CD4-positive, alpha-beta T cell treated with Interferon gamma for 1 hour (primary cell): ENCODE measurements at places on chromosomes 1 and 21.
A peak's percentile ranks its signal among the peaks of the same experiment; 100 is the strongest.

DNA sequence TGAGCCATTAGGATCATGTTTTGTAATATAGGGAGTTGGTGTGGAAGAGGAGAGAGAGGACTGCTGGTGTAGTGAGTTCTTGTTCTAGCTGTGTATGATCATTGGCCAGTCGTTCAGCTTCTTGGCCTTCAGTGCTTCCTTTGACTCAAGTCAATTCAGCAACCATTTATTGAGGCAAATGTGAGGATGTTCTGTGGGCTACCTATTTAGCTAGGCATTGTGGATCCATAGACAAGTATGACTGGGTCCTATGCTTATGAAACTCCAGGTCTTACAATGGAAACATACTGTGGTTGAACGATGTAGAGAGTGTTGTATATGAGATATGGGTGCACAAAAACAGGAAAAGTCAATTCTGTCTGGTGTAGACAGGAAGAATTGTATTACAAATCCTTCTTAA, 41.7 kb downstream of the NFIA start:
- no peak for DNase-seq

DNA sequence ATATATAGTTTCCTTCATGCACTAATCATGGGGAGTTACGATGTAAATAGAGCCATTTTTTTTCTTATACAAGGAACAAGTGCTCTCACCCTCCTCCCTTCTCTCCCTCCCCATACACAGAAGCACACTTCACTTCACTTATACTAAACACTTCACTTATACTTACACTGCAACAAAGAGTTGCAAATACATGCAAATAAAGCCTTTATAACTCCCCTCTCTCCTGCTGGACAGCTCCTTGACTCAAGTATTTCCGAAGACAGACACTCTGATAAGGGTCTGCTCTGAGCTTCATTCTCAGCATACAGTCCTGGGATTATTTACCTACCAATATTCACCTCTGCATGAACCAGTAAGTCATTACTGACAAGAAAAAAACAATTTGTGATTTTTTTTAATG, 35.6 kb upstream of the ERG start:
- DNase-seq, result no peak

DNA sequence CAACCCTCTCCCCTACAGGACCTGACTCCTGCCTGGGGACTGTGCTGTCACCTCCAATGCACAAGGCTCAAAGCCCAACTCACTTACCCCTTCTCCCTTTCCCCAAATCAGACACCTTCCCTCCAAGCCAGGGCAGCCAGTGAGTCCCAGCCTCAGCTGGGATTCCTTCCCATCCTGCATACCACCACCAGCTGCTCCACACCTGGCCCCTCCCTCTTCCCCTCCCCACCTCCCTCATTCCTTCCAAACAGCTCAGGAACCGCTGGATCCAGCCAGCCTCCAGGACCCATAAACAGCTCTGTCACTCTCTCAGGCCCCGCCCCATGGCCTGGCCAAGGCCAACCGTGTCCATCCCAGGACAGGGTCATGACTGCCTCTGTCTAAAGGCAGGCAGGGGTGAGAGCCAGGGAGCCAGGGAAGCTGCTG, 41.4 kb downstream of the ACOT7 start:
- DNase-seq, result no peak

DNA sequence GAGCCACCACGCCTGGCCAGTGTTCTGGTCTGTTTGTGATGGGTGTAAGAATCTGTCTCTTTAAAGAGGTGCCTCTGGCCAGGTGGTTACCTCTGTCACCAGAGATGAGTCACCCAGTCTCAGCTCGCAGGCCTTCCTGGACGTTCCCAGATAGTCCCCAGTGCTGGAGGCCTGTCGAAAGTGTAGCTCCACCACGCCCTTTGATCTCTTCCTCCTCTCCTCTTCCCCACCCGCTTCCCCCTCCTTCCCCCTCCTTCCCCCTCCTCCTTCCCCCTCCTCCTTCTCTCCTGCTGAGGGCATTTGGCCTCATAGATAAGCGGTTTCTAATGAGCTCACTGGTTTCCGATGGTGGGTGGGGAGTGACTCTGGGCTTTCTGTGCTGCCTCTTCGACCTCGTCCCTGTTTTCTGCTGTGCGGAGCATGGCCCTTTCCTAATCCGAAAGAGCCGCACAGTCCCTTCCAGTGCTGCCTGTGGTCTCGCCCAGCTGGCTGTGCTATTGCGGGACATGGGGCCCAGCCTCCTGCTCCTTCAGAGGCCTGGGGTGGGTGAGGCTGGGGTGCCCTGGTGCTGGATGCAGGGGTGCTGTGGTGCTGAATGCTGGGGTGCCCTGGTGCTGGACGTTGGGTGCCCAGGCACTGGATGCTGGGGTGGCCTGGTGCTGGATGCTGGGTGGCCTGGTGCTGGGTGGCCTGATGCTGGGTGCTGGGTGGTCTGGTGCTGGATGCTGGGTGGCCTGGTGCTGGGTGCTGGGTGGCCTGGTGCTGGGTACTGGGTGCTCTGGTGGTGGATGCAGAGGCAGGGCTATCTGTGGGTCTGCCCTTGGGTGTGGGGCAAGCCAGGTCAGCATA, 19.2 kb downstream of the AGPAT3 start:
- no peak for DNase-seq

GRCh38 chr1:179706339-179706941, 36.7 kb upstream of the FAM163A start:
- DNase-seq, result peak; percentile 48

DNA sequence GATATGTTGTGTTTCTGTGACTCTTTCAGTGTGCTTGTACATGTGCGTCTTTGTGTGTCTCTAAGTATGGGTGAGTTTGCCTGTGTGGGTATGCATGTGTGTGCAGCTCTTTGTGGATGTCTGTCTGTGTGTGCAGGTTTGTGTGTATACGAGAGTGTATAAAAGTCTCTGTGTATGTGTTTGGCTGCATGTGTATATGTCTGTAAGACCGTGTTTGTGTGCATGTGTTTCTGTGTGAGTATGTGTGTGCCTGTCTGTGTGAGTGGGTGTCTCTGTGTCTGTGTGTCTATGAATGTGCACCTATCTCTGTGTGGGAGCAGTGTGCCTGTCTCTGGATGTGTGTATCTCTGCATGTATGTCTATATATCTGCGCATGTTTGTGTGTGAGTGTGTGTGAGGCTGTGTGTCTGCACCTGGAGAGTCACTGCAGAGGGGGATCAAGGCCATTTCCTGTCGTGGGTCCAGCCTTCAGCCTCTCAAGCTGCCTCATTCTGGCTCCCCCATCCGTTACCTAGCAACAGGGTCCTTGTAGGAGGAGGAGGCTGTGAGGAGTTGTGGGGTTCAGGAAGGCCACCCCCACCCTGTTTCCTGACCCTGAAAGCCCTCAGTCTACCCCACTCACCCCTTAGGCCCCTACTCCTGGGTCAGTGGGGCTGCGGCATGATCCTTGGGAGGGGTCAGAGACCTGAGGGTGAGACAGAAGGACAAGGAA, 10.4 kb downstream of the FGR start:
- no peak for DNase-seq

DNA sequence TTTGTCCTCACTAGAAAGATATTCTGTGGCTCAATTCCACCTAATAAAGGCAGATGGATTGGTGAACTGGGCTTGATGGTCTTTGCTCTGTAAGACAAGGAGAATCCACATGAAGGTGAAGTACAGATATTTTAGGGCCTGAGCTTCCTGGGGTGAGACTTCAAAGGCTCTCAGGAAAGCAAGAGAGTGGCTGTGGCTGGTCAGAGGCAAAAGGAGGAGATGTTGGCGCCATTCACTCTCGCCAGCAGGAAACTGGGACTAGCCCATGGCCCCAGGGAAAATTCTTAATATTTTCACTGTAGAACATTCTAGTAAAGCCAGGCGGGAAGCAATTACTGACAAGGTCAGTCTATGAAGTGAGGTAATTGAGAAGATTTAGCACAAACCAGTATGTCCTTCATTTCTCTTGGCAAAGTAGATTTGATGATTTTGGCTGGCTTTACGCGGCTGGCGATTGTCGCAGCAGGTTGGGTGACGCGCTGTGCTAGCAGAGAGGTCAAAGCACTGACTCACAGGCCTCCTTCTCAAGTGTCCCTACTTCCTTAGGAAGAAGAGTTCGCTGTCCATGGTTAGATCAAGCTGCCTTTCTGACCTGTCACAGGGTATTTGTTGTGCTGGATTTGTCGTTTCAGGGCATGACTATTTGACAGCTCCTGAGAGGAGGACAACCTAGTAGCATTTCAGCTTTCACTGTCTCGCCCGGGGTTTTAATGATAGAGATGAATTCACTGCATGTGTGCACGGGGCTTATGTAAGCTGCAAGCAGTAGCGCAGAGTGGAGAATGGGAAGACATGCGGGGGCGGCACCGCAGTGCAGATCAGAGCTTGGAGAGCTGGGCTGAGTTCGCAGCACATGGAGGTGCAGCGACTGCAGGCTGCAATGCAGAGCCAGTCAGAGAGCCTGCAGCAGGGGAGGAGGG, 32.7 kb downstream of the XCL1 start:
- no peak for DNase-seq

GRCh38 chr1:150146849-150147542, 2.7 kb upstream of the PLEKHO1 start:
- DNase-seq, result no peak
